ENCODE measurements at places on chromosomes 1 and 21.

DNA sequence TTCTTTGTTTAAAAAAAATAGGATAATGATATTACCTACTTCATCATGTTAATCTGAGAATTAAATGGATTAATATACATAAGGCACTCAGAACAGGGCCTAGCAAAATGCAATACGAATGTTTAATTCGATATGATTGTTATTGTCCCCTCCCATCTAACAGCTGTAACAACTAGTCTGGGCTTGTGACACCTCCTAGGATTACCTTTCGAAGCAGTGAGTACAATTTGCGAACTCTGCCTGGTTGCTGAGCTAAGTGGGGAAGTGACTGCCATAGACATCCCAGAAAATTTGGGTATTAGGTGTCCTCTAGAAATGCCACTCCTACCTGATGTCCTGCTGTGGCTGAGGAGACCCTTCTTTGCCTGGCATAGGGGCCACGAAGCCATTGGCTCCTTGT, 3.0 kb downstream of the RASSF5 start:
- DNase-seq = no peak

GRCh38 chr21:45870421-45870820, 111.1 kb upstream of the COL6A1 start:
- DNase-seq = no peak

DNA sequence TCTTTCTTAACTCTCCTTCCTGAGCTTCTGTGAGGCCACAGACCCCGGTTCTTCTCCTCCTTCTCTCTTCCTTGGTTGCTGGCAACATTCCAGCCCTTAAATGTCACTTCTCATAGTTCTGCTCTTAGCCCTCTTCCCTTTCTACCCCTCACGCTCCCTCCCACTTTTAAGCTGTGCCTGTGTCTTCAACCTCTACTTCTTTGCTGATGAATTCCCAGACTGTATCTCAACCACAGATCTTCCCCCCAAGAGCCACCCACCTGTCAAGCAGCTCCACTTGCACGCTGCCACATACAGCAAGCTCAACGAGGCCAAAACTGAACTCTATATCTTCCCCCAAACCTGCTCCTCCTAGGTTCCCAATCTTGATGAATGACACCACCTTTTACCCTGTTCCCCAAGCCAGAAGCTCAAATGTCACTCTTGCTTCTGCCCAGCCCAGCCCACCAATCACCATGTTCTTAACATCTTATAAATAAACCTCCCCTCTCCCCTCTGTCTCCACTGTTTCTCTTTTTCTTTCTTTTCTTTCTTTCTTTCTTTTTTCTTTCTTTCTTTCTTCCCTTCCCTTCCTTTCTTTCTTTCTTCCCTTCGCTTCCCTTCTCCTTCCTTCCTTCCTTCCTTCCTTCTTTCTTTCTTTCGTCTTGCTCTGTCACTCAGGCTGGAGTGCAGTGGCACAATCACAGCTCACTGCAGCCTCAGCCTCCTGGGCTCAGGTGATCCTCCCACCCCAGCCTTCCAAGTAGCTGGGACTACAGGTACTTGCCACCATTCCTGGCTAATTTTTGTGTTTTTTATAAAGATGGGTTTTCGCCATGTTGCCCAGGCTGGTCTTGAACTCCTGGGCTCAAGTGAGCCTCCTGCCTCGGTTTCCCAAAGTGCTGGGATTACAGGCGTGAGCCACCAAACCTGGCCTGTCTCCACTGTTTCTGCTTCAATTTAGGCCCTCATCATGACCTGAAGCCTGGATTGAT, 19.8 kb upstream of the PTP4A2 start:
- no peak for DNase-seq

- DNase-seq = no peak
Observed at GRCh38 chr1:9909234-9910046, 629 bp downstream of the CTNNBIP1 start.

GRCh38 chr1:186609183-186609582, 71.0 kb downstream of the PTGS2 start:
- no peak for DNase-seq

GRCh38 chr1:93489756-93490155, 41.8 kb downstream of the FNBP1L start:
- no peak for DNase-seq
